Epithelial cell of proximal tubule (primary cell): ENCODE measurements at places on chromosomes 12 and 14.

DNA sequence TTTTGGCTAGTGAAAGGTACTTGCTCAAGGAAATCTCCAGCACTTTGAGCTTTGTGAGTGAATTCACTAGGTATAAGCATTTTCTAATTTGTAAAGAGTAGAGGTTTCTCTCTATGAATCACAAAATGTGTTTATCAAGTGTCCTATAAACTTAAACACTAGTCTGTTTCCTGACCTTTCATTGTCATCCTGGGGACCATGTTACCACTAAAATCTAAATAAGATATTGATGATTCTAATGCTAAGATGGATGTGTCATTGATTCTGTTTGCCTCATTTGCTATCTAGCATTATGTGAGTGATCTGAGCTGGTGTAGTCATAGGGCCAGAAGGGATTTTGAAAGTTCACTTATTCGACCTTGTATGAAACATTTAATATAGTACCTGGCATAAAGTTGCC, 80.4 kb upstream of the DNM1L start:
- DNase-seq: no peak

GRCh38 chr12:20656600-20656999, 38.5 kb upstream of the SLCO1C1 start:
- no peak for DNase-seq

- DNase-seq: no peak
These were observed 1145.4 kb upstream of the TMEM132C start for GRCh38 chr12:127121494-127122084.

DNA sequence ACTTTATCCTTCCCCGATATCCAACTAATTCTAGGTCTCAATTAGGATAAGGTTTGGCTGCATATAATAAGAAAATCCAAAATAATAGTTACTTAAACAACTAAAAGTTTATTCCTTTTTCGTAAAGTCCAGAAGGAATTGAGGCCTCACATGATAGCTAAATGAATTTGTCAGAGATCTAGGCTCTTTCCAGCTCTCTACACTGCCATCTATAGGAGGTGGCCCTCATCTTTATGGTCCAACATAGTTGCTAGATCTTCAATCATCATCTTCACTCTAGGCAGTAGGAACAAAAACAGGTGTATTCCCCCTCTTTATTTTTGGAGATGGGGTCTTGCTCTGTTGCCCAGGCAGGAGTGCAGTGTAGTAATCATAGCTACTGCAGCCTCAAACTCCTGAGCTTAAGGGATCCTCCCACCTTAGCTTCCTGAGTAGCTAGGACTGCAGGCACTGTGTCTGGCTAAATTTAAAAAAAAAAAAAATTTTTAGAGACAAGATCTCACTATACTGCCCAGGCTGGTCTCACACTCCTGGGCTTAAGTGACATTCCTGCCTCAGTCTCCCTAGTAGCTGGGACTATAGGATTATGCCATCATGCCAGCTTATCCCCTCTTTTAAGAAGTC, 46.5 kb upstream of the SAV1 start:
- DNase-seq: no peak

DNA sequence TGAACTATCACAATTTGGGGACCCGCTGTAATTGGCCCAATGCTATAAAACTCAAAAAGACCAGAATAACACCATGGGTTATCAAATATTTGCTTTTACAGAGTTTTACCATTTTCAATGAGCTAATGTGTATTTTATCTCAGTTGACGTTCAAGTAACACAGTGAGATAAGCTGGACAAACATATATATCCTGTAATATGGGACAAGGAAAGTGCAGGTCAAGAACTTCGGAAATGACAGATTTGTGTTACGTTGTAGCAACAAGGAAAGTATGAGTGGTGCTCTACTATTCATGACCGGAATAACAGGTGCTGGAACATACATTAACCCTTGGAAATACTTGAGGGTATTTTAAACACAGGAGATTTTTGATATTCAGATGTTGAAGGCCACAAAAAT, 566.4 kb upstream of the FLRT2 start:
- no peak for DNase-seq

- DNase-seq: no peak
These were observed 129.7 kb downstream of the PHETA1 start for GRCh38 chr12:111239235-111239634.

GRCh38 chr12:79140711-79141110, 276.1 kb downstream of the SYT1 start:
- DNase-seq: no peak

DNA sequence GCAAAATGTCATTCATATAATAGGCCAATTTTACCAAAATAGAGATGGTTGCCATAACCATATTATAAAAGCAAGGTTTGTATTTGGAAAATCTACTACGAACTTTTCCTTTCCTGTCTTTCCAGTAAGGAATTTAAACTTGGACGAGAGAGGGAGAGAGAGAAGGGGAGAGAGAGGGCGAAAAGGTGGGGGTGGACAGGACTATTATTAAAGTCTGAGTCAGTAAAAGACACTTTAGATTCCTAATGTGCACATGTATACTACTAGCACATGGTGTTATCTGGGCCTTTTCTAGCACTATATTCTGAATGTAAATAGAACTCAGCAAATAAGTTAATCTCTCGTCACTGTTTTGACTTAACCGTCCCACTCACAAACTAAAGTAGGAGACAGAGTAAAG, 30.4 kb upstream of the FBLN5 start:
- no peak for DNase-seq

GRCh38 chr12:45298721-45299692, 83.1 kb downstream of the ANO6 start:
- DNase-seq: no peak

- no peak for DNase-seq
These were observed 358.5 kb upstream of the SFSWAP start for GRCh38 chr12:131352296-131352900.

DNA sequence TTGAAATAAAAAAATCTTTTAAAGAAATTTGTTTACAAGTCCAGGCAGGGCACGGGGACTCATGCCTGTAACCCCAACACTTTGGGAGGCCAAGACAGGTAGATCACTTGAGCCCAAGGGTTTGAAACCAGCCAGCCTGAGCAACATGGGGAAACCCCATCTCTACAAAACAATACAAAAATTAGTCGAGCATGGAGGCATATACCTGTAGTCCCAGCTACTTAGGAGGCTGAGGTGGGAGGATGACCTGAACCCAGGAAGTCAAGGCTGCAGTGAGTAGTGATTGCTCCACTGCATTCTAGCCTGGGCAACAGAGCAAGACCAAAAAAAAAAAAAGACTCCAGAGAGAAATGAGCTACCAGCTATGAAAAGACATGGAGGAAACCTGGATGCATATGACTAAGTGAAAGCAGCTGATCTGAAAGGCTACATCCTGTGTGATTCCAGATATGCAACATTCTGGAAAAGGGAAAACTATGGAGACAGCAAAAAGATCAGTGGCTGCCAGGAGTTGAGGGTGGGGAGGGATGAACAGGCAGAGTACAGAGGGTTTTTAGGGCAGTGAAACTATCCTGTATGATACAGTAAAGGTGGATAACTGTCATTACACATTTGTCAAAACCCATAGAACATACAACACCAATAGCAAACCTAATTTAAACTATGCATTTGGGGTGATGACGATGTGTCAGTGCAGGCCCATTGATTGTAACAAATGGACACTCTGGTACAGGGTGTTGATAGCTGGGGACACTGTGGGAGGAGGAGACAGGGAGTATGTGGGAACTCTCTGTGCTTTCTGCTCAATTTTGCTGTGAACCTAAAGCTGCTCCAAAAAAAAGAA, 59.9 kb downstream of the PRKAB1 start:
- DNase-seq: peak; percentile 66

GRCh38 chr12:54984658-54985376, at the start of gene TESPA1:
TSS of gene TESPA1 (minus strand) at chr12:54984762. CDS start at chr12:54974562, 10,200 bp downstream.
- no peak for DNase-seq

DNA sequence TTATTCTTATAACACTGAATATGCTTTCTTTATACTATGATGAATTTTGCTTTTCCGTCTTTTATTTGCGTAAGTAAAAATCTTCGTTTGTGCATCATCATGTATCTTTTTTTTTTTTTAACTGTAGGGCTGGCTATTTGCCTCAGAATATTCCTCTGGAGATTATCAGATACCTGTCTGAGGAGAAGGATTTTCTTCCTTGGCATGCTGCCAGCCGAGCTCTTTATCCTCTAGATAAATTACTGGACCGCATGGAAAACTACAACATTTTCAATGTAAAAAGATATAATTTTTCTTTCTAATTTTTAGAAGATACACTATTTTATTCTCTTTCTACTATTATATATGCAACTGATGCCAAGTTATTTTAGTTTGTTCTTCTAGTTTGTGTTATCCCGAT, 346.6 kb downstream of the TRHDE start:
- no peak for DNase-seq

- DNase-seq: peak; percentile 32
These were observed 67.8 kb downstream of the HRK start for GRCh38 chr12:116813271-116814041.

DNA sequence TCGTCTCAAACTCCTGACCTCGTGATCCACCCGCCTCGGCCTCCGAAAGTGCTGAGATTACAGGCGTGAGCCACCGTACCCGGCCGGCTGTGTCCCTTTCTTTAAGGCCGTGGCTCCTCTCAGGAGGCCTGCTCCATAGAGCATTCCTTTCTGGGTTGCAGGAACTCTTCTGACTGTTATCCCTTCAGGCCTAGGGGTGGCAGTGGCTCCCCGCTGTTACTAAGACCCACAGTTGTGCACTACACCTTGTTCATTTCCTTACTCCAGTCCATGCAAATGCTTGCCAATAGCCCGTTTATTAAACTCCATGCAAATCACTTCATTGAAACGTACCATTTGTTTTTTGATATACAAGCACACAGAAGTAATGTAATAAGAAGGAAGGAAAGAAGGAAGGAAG, 234.7 kb downstream of the BCAT1 start:
- no peak for DNase-seq
